SK-N-SH (cell line): ENCODE measurements at places on chromosomes 2 and 18. TPM values are rescaled to one million over a fixed set of nuclear protein-coding genes. Genes with fewer than 3 reads are reported as not detected.

Gene SLC5A7
- 0.12 and 0.57 TPM in 2 replicates for polyA plus RNA-seq

Gene ZEB2
- 16.3 and 20.5 TPM in 2 replicates for polyA plus RNA-seq

Gene RGPD4
- 0.02 TPM in 1 of 2 replicates, not detected in the other for polyA plus RNA-seq

Gene ABCG8
- not detected in 2 replicates for polyA plus RNA-seq

Gene CAD
- 29.3 and 47.6 TPM in 2 replicates for polyA plus RNA-seq

Gene RBM44
- 0.30 and 0.34 TPM in 2 replicates for polyA plus RNA-seq

Gene KCTD18
- polyA plus RNA-seq = 7.1 and 8.0 TPM in 2 replicates

Gene MTIF2
- polyA plus RNA-seq = 12.9 and 14.1 TPM in 2 replicates
